GM18507 (cell line): ENCODE measurements at places on chromosomes 1 and 21.

GRCh38 chr1:55210990-55211801 is 4.0 kb downstream of the USP24 start:
- no peak for DNase-seq

GRCh38 chr1:17308593-17308992 is 596 bp downstream of the PADI4 start:
- DNase-seq = no peak

DNA sequence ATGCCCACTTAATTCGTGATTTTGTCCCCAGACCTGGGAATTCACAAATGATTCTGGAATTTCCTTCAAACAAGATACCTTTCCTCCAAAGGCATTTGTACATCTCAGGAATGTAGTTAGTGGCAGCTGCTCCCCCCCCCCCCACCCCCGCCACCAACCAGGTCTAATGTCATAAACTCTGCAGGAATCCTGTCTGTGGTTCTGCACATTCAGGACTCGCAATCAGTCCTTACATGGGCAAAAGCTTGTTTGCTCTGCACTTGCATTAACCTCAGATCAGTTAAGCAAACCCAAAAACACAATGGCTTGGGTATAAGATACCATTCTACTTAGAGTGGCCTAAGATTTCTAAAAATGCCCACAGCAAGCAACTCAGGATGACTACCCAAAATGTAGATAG is 143.8 kb downstream of the TGFB2 start:
- no peak for DNase-seq

GRCh38 chr1:39091845-39092645 is 65.9 kb downstream of the NDUFS5 start:
- DNase-seq = no peak

DNA sequence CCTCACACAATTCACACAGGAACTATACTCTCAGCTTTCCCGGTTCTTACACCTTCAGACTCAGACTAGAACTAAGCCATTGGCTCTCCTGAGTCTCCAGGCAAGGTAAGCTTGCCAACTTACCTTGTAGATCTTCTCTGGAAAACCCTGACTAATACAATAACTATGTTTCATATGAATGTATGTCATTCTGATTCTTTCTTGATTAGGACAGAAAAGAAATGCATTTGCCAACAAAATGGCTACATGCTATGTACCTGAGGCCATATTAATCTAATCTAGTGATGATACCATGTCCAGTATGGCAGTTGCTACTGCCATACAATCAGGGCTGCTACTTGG is 9.8 kb upstream of the ZSWIM5 start:
- no peak for DNase-seq

DNA sequence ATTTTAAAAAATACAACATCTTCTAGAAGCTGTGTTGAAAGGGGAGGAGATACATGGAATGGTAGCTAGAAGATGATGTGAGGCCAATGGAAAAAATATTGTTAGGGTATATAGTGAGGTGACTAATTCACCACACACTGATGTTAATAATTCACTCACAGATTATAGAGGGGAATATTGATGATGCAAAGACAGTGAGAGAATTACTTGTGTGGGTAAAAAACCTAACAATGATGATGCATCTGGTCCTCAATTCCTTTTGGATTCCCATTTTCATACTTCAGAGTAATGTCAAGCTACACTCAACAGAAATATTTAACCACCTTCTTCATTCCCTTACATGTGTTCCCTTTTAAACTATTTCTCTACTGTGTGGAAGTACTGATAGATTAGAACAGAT is 169.5 kb upstream of the DPYD start:
- DNase-seq = no peak

DNA sequence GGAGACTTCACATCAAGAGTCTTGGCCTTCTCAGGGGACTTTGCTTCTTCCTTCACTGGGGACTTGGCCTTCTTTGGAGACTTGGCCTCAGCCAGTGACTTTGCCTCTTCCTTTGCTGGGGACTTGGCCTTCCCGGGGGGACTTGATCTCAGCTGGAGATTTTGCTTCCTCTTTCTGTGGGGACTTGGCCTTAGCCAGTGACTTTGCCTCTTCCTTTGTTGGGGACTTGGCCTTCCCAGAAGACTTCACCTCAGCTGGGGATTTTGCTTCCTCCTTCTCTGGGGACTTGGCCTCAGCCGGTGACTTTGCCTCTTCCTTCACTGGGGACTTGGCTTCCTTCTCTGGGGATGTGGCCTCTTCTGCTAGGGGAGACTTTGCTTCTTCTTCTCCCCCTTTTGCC is 13.5 kb upstream of the CD2 start:
- DNase-seq = no peak

GRCh38 chr1:94949681-94950661 is 23.1 kb upstream of the CNN3 start:
- no peak for DNase-seq

DNA sequence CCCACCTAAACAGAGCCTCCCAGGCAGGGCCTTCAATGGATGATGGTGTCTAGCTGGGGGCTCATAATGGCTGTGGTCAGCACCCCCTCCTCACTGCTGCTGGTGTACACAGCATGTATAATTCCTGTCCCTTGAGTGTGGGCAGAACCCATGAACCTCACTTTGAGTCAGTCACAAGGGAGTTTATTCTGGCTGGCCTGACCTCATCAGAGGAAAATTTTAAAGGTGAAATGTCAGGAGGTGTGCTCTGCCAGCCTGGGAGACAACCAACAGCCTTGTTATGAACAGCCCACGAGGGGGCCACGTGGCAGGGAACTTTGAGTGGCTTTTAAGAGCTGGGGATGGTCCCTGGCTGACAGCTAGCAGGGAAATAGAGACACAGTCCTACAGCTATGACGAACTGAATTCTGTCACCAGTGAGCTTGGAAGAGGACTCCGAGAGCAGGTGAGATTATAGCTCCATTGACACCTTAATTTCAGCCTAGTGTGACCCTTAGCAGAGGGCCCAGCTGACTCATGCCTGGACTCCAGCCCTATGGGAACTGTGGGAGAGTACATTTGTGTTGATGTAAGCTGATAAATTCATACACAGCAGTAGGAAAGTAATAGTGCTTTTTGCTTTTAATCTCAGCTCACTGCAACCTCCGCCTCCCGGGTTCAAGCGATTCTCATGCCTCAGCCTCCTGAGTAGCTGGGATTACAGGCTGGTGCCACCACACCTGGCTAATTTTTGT is 73.5 kb upstream of the RUNX3 start:
- DNase-seq = no peak

- no peak for DNase-seq
These were observed 93.6 kb upstream of the BCAR3 start for GRCh38 chr1:93775224-93775623.

- DNase-seq = no peak
These were observed 68.5 kb downstream of the OBSCN start for GRCh38 chr1:228276174-228276831.

DNA sequence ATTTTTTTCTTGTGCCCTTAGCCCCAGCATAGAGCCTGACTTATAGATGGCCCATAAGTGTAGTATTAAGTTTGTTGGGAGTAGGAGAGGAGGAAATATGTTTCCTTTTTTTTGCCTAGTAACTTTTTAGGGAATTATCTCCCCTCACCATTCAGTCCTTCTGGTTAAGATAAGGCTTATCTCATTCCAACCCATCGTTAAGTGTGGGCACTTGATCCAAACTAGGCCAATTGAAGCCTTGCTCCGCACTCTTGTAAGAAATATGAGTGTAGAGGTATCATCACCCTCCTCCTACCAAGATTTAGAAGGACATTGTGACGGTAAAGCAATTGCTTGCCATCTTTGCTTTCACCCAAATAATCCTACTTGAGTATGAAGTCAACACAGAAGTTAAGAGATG is 8.8 kb upstream of the FGGY start:
- no peak for DNase-seq

GRCh38 chr1:48923116-48923515 is 146.4 kb upstream of the BEND5 start:
- no peak for DNase-seq

- peak; percentile 36 for DNase-seq
These were observed 14.5 kb upstream of the C1orf141 start for GRCh38 chr1:67149179-67149770.

DNA sequence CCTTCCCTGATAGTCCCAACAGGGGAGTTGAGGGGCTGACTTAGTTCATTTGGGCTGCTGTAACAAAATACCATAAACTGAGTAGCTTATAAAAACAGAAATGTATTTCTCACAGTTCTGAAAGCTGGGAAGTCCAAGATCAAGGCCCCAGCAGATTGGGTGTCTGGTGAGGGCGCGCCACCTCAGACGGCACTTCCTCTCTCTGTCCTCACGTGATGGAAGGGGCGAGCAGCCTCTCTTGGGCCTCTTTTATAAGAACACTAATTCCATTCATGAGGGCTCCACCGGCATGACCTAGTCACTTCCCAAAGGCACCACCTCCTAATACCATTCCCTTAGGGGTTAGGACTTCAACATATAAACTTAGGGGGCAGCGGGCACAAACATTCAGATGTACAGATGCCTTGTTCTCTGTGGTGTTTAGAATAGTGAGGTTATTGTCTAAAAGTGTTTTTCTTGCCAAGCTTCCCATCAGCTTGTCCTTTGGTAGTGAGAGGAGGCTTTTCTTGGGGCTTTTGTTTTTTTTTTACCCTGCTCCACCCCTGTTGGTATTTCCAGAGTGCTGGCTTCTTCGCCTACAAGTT is 20.3 kb downstream of the NIPAL3 start:
- DNase-seq = no peak

DNA sequence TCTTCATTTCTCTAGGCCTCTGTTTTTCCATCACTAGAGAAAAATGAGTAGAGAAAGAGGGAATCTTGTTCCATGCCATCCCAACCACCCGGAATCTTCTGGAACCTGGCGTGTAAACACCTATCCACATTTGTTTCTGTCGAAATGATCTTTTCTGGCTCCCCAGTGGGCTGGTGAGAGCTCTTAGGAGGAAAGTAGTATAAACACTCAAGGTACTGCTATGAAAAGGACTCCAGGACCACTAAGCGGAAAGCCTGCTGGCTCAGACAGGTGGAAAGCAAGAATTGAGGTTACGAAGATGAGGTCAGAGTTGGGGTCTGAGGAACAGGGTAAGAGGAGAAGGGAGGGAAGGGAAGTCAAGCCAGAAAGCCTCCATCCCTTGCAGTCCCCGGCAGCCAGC is 90.8 kb downstream of the PLXNA2 start:
- no peak for DNase-seq

- DNase-seq = no peak
These were observed 581 bp downstream of the EFCAB14 start for GRCh38 chr1:46718340-46718726.

GRCh38 chr1:42176902-42177519 is 12.5 kb upstream of the GUCA2A start:
- DNase-seq = peak; percentile 22

GRCh38 chr1:174690266-174690665 is 242.5 kb downstream of the GPR52 start:
- DNase-seq = no peak

DNA sequence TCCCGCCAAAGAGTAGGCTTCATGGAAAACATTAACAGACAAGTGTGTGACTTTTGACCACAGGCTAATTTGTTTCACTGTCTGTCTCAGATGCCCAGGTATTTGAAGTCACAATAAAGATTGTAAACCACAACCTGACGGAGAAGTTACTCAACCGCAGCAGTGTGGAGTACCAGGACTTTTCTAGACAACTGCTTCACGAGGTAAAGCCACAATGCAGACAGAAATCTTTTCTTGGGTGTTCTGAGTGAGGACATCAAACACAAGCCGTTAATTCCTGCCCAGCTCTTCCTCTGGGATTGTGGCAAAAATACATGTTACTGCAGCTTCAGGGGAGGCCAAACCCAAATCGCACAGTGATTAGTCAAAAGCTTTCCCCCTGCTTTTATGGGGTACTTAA is 31.0 kb downstream of the UMODL1 start:
- DNase-seq = no peak

GRCh38 chr1:86068841-86069756 is 87.5 kb downstream of the COL24A1 start:
- DNase-seq = no peak

DNA sequence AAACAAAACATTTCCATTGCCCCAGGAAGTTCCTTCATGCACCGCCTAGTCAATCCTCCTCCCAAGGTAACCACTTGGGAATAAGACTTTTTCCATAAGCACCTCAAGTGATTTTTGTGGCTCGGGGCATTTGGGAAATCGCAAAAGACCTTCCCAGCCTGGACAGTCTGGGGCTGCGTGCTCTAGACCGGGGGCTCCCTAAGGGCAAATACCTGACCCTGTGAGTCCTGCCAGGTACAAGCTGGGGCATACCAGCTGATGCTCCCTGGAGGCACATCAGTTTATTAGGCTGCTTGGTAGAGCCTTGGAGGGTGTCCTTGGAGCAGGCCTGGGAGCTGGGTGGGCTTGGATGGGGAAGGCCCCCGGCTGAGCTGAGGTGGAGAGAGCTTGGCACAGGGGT is 34.4 kb downstream of the ALPL start:
- no peak for DNase-seq

DNA sequence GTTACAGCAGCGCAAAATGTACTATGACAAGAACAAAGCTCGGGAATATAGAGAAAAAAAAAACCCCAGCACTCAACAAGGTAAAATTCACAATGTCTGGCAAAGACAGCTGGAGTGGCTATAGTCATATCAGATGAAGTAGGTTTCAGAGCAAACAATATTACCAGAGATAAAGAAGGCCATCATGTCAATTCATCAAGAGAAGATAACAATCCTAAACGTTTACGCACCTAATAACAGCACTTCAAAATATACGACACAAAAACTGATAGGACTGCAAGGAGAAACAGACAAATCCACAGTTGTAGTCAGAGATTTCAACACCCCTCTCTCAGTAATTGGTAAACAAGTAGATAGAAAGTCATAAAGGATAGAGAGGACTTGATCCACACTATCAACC is 455.2 kb downstream of the PTPRU start:
- no peak for DNase-seq

GRCh38 chr1:47796626-47797025 is 200.6 kb downstream of the TRABD2B start:
- no peak for DNase-seq

- DNase-seq = no peak
These were observed 65.8 kb downstream of the NOS1AP start for GRCh38 chr1:162135271-162135775.

- DNase-seq = no peak
These were observed 10.7 kb downstream of the LEPR start for GRCh38 chr1:65431111-65431705.

DNA sequence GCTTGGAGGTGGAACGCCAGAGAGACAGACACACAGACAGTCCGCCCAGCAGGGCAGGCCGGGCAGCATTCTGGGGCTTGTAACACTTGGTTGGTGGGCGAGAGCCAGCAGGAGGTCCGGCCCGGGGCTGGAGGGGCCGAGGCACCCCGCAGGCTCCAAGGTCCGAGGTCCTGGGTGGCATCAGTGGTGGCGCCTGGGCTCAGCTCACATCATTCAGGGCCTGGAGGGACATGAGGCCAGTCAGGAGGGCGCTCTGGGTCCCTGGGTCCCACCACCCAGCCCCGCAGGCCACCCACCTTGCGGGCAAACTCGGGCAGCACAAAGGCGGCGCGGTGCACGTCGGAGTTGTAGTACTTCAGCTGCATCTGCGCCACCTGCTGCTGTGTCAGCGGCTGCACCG is 5.2 kb downstream of the SRM start:
- no peak for DNase-seq
